ENCODE measurements at places on chromosomes 4 and X.

- ATAC-seq, result peak; percentile 57
Measured at GRCh38 chrX:19064175-19064574, 58.1 kb downstream of the ADGRG2 start.

- ATAC-seq, result no peak
Measured at GRCh38 chr4:115841871-115842270, 728.5 kb upstream of the NDST4 start.

DNA sequence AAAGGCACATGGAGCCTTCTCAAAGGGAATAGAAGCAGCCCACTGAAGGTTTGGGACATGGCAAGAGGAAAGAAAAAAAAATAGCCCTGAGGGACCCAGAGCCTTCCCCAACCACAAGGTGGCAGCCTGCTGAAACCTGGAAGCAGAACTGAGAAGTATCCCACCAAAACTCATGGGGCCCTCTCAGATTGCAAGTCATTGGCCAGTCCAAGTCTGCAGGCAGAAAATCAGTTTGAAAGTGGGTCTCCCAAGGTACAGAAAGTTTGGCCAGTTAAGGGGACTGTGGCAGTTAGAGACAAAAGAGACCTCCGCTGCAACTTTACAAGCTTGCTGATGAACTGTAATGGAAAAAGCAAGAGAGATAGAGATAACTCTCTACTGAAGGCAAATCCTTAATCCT lies 155.8 kb downstream of the ANTXR2 start:
- no peak for ATAC-seq

GRCh38 chrX:75131973-75132627 lies 24.0 kb downstream of the ABCB7 start:
- ATAC-seq, result no peak

DNA sequence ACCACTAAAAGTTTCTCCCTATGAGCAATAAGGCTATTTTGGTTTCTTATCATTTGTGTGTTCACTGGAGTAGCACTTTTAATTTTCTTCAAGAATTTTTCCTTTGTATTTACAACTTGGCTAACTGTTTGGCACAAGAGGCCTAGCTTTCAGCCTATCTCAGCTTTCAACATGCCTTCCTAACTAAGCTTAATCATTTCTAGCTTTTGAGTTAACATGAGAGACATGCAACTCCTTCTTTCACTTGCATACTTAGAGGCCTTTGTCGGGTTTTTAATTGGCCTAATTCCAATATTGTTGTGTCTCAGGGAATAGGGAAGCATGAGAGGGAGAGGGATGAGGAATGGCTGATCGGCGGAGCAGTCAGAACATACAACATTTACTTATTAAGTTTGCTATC lies 349.8 kb downstream of the OPHN1 start:
- no peak for ATAC-seq

DNA sequence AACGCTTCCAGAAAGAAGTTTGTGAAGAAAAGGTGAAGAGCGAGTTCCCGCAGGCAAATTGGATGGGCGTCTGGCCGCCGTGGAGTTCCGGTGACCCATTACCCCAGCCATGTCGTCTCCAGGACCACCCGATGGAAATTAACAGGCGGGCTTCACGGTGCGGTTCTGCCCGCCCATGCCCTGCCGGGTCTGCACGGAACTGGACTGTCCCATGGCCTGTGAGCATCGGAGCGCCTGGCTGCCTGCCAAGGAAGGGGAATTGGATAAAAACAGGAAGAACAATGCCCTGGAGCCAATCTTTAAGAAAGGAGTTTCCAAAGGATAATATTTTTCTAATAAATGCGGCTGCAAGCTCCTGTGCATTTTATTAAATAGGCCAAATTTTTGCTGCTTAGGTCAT lies 319.8 kb upstream of the SLC7A11 start:
- ATAC-seq, result no peak

GRCh38 chr4:138609943-138610350 lies 367.8 kb upstream of the SLC7A11 start:
- ATAC-seq, result no peak

GRCh38 chr4:36675436-36675835 lies 394.0 kb downstream of the DTHD1 start:
- peak; percentile 29 for ATAC-seq

- no peak for ATAC-seq
Measured at GRCh38 chrX:155048977-155049619, 21.8 kb downstream of the CMC4 start.

DNA sequence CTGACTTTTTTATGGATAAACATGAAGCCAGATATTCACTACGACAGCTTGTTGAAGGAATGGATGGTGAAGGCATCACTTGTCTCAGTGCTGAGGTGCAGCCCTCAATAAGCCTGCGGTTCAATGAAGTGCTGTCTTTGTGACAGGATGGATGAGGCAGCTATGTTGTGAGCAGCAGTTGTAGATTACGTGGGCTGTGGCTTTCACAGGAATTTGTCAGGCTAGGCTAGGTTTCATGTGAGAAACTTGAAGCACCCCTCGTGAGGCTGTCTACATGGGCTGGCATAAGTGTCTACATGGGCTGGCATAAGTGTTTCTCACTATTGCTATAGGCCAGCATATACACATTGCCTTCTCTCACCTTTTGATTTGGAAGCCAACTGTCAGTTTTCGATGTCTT lies 1050.0 kb downstream of the ADGRL3 start:
- ATAC-seq, result no peak

DNA sequence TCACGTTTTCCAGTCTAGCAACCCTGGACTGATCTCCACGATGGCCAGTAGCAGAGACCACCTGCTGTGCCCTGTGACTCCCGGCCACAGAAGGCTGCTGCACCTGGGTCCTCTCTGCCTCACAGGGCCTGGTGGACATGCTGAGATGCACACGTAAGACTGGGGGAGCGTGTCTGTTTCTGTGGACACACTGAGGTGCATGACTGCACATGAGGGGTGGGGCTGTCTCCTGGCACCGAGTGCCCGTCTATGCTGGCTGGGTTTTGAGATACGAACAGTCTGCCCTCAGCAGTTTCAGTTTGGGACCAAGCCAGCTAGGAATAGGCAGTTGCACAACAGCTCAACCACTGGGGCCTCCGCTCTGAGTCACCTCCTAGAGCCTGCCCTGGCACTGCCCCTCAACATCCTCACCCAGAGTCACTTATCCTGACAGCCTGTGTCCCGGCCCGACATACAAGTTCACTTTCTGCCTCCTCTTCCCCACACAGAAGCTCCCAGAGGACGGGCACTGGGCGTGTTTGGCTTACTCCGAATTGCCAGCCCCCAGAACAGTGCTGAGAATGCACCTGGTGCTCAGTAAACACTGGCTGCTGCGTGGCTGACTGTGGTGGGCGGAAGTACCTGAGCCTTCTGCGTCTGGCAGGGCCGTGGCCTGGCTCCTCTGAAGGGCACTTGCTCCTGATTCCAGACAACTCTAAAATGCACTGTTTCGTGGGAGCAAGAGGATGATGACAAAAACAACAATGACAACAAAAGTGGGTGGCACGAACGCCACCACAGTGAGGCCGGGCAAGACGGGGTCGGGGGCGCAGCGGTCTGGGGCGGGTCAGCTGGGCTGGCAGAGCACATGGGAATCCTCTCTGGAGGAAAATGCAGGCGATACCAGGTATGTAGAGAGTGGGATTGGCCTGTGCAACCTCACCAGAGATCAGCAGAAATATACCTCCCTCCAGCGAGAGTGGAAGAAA lies 30.9 kb downstream of the RNF212 start:
- ATAC-seq, result peak; percentile 97

Data from esophagus mucosa (tissue), 1 donor.